ENCODE measurements at places on chromosomes 13 and 19. TPM values are rescaled to one million over a fixed set of nuclear protein-coding genes. Genes with fewer than 3 reads are reported as not detected.

The CYP2S1 gene
- total RNA-seq: not detected

DNA sequence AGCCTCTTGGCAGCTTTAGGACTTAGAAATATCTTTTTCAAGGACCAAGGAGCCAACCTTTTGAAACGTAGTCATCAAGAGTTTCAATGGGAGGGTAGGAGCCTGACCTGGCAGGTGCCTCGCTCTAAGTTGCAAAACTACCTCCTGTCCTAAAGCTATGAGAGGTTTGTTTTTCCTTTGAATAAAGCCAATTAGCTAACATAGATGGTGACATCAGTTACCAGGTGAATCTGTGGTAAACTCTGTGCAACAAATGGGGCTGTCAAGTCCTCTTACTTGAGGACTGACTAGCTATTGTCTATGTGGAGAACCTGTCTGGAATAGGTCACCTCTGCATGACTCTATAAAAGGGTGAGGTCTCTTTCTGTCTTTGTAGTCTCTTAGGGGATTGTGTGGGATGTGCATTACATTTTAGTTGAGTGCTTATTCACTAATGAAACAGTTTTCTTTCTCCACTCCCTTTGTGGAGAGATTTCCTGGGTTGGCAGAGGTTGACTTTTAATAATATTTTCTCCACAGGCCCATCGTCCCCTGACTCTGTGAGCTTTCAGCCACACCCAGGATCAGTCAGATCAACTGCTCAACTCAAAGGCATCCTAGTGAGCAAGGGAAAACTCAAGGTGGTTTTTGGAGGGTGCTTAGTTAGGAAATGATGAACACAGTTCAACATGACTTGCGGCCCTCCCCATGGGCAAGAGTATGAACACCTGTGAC, 9.9 kb downstream of the ARL11 start:
- no peaks in the 10 kb centered on the region for H3K4me1 ChIP-seq
- H3K27me3 ChIP-seq: no peaks in the 10 kb centered on the region
- H3K36me3 ChIP-seq: no peaks in the 10 kb centered on the region
- H3K4me3 ChIP-seq: no peak overlapping the region
- H3K27ac ChIP-seq: no peak overlapping the region

DNA sequence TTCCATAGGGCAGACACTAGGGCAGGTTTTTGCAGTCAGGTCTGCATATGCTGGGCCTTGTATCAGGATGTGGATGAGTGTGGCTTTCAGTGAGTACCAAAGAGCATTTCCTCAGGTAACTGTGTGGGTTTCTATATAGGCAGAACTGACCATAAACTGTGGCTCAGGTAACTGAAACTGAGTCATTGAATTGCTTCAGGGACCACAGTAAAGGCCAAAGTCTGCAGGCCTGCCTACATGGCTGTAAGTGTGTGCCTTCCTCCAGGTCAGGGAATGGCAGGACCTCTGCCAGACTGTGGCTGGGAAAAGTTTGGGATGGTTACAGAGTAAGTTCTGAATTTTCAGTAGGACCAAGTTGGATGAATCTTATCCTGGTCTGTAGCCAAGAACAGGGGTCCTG, 85.6 kb downstream of the ZNF486 start:
- H3K36me3 ChIP-seq: no peaks in the 10 kb centered on the region
- no peak for DNase-seq
- H3K27ac ChIP-seq: no peak overlapping the region
- no peak overlapping the region for H3K4me3 ChIP-seq
- H3K4me1 ChIP-seq: no peaks in the 10 kb centered on the region
- H3K27me3 ChIP-seq: no peaks in the 10 kb centered on the region

The ZNF93 gene
- 2.9 TPM for total RNA-seq

GRCh38 chr19:7535998-7536695, 630 bp downstream of the PNPLA6 start:
- H3K36me3 ChIP-seq: peaks cover 39% of the 10 kb centered on the region
- H3K27me3 ChIP-seq: no peaks in the 10 kb centered on the region
- H3K4me3 ChIP-seq: peak overlapping the region; percentile 89
- peak overlapping the region; percentile 93 for H3K27ac ChIP-seq

GRCh38 chr19:45717983-45718650, 12.6 kb downstream of the FBXO46 start:
- H3K4me3 ChIP-seq: peak overlapping the region; percentile 68
- H3K27ac ChIP-seq: peak overlapping the region; percentile 92
- H3K36me3 ChIP-seq: no peaks in the 10 kb centered on the region
- peaks cover 11% of the 10 kb centered on the region for H3K4me1 ChIP-seq
- DNase-seq: no peak

The BCL3 gene
- 66.2 TPM for total RNA-seq

- H3K36me3 ChIP-seq: no peaks in the 10 kb centered on the region
- no peak for DNase-seq
Measured at GRCh38 chr19:49946415-49946814, 14.6 kb downstream of the SIGLEC11 start.

GRCh38 chr19:46471116-46471733, at the start of gene PNMA8A:
Gene PNMA8A (minus strand): TSS chr19:46471563. CDS start chr19:46471035, 528 bp downstream.
- peaks cover 8% of the 10 kb centered on the region for H3K4me1 ChIP-seq
- DNase-seq: peak; percentile 55
- no peaks in the 10 kb centered on the region for H3K36me3 ChIP-seq
- peak within 1 kb of the TSS; percentile 61 for H3K4me3 ChIP-seq
- H3K27ac ChIP-seq: peak within 1 kb of the TSS; percentile 94

The PLA2G4C gene
- 110 TPM for total RNA-seq

GRCh38 chr19:18232540-18233223, 6.4 kb upstream of the PDE4C start:
- no peak overlapping the region for H3K27ac ChIP-seq
- H3K27me3 ChIP-seq: peaks cover 11% of the 10 kb centered on the region
- H3K4me1 ChIP-seq: no peaks in the 10 kb centered on the region
- no peak for DNase-seq
- no peaks in the 10 kb centered on the region for H3K36me3 ChIP-seq

- H3K27me3 ChIP-seq: no peaks in the 10 kb centered on the region
- H3K4me3 ChIP-seq: no peak overlapping the region
- no peaks in the 10 kb centered on the region for H3K4me1 ChIP-seq
- DNase-seq: no peak
- no peaks in the 10 kb centered on the region for H3K36me3 ChIP-seq
Measured at GRCh38 chr19:51651216-51651846, 4.7 kb upstream of the SIGLEC14 start.

DNA sequence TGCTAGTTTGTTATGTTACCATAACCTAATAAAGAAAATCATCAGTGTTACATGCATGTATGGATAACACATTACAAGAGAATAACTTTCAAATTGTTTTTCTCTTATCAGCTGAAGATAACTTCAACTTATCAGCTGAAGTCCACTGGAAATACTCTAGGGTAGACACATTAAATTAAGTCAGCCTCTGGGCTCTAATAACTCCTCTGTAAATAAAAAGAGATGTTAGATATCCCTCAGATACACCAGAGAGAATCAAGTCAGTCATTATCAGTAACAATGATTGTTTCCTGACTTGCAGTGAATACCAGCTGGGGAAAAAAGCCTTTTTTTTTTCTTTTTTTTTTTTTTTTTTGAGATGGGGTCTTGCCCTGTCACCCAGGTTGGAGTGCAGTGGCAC, 1.6 kb upstream of the KBTBD7 start:
- H3K36me3 ChIP-seq: no peaks in the 10 kb centered on the region
- no peaks in the 10 kb centered on the region for H3K27me3 ChIP-seq
- no peak overlapping the region for H3K4me3 ChIP-seq

The SULT2A1 gene
- 2.1 TPM for total RNA-seq

The KL gene
- total RNA-seq: 3.7 TPM

The BICRA gene
- total RNA-seq: 19.7 TPM

DNA sequence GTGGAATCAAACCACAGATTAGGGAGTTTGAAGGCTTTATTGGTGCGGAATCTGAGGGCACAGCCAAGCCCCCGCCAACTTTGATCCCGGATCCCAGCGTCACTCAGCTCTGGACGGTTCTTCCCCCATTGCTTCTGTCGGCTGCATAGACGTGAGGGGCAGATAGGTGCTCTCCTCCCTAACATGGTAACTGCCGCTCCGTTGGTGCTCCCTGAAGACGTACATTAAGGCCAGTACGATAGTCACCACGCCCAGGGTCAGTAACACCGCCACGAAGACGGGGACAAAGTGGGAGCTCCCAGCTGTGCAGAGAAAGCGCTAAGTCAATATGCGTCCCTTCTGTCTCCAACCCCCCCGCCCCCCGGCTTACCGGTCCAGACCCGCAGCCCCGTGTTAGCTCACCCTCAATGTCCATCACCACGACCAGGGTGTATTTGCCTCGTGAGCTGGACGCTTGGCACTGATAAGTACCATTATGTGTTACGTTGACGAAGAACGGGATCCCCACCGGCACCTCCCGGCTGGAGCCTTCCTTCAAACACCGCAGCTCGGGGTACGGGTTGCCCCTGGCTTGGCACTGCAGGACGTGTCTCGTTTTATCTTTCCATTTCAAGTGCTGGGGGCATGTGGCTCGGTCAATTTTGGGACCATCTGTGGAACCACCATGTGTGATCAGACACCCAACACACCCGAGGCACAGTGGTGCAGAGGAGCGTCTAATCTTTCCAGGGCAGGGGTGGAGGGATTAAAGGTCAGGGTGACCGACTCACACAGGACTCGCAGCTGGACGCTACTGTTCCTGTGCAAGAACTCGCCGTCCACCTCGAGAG, 644 bp upstream of the RAVER1 start:
- DNase-seq: no peak
- peaks cover 4% of the 10 kb centered on the region for H3K4me1 ChIP-seq
- H3K4me3 ChIP-seq: peak overlapping the region; percentile 89
- peak overlapping the region; percentile 76 for H3K27ac ChIP-seq

Measured in ascending aorta (tissue), 2 donors.